Dermis blood vessel endothelial cell (primary cell): ENCODE measurements at places on chromosomes 12 and 14.

- peak; percentile 32 for DNase-seq
Measured at GRCh38 chr12:13941258-13942249, 39.8 kb downstream of the GRIN2B start.

DNA sequence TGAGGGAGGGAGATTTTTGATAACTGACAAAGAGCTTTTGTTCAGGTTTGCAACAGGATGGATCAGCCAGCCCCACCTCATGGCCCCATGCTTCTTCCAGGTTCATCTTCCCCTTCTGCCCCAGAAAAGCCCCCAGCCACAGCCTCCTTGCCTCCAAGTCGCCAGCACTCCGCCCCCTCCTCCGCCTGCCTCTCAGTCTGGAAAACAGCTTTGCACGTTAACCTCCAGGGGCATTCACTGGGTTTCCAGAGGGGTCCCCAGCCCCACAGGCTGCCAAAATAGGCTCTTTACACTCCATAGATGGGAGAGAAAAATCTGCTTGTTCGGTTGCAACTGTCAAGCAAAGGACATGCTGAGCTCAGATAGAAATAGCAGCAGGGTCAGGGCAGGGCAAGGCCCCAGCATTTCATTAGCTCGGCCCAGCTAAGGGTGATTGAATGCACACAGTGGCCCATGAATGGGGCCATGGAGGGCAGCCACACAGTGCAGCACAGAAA lies 253.6 kb downstream of the ZFP36L1 start:
- no peak for DNase-seq

DNA sequence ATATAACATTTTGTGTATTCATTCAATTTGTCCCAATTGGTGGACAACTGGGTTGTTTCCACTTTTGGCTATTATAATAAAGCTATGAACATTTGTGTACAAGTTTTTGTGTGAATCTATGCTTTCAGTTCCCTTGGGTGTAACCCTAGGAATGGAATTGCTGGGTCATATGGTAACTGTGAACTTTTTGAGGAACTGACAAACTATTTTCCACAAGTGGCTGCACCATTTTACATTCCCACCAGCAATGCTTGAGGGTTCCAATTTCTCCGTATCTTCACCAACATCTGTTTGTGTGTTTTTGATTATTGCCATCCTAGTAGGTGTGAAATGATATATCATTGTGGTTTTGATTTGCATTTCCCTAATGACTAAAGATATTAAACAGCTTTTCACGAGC lies 13.0 kb downstream of the LPCAT3 start:
- no peak for DNase-seq

DNA sequence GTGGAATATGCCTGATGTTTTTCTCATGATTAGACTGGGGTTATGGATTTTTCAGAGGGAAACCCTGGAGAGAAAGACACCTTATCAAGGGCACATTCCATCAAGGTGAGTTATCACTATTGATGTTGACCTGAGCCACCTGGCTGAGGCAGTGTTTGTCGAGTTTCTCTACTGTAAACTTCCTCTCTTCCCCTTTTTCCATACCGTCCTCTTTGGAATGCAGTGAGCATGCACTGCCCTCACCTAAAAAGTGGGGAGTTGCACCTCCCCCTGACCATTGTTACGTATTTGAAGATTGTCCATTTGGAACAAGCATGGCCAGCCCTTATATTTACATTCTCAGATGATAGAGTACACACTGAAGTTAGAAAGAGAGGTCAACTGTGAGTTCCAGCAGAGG lies 53.9 kb upstream of the PWP1 start:
- DNase-seq = no peak

- no peak for DNase-seq
Measured at GRCh38 chr12:58419905-58420304, 478.5 kb downstream of the ATP23 start.

- no peak for DNase-seq
Measured at GRCh38 chr14:65346895-65347294, 65.6 kb upstream of the FUT8 start.

GRCh38 chr12:128784030-128784760 lies 39.6 kb downstream of the SLC15A4 start:
- no peak for DNase-seq

DNA sequence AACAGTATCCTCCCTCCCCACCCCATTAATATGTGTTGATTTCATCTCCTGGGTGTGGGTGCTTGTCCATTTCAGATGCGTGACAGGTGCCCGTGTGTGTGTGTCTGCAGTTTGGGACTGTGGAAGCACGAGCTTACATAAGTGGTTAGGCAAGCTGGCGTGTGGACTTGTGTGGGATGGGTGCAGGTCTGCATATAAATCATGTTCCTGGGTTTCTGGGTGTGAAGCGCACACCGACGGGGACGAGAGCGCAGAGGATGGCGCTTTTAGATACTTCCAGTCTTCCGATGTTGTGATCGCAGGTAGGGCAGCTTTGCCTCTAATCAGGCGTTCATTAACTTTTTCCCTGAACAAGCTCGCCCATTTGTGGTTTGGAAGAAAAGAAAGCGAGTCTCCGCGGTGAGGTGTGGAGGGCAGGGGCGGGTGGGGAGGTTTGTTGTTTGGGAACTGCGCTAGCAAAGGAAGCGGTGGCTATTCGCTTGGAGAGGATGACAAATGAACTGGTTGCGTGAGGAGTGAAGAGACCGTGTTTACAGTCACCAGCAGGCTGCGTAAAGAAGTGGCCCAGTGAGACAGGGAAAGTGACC lies 865 bp downstream of the RGS6 start:
- DNase-seq = no peak

- no peak for DNase-seq
Measured at GRCh38 chr12:128551266-128551665, 272.5 kb downstream of the SLC15A4 start.

GRCh38 chr14:21668377-21668776 lies 5.2 kb downstream of the OR4E1 start:
- DNase-seq = peak; percentile 68

- DNase-seq = no peak
Measured at GRCh38 chr12:90030726-90031125, 322.1 kb upstream of the ATP2B1 start.

DNA sequence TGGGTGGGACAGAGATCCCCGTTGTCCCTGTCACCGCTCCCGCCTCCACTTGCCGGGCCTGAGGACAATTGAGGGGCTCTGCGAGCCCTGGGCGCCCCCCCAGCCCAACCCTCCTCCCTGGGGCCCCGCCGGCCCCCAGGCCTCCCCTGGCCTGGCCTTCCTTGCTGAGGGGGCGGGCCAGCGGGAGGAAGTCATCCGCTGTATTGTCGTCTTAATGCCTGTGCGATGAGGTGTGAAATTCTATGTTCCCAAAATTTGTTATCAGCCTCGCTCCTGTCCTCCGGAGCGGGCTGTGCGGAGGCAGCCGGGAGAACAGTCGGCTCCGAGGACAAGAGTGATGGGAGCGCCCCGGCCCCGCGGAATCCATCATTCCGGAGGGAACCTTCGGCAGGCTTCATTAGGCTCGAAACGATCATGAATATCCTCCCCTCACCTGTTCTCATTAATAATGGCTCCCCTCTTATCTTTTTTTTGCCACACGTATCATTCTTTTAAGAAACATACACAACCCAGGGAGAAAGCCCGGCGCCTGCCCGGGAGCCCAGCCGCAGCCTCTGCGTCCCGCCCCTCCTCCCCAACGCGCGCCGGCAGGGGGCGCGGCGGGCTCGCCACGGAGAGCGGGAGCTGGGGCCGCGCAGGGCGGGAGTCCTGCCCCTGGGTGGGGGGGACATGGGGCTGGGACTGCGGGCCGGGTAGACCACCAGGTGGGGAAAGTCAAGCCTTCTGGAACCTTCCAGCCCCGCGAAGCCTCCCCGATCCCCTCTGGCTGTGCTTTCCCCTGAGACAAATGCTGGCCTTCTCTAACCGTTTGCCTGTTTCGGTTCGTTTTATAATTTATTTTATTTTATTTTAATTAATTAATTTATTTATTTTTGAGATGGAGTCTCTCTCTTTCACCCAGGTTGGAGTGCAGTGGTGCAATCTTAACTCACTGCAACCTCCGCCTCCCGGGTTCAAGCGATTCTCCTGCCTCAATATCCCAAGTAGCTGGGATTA lies 17.1 kb upstream of the DLK1 start:
- peak; percentile 60 for DNase-seq

DNA sequence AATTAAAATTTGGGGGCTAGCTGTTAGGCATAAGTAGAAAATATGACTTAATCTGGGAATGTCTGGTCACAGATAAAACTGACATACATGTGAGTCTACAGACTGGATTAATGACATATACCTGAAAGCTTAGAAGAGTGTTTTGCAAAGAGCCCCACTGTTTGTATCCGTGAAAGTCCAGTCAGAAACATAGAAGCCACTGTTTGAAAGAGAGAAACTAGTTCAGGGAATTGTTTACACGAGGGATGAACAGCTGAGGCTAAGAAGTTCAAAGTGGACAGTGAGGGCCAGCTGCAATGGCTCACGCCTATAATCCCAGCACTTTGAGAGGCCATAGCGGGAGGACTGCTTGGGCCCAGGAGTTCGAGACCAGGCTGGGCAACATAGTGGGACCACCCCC lies 36.2 kb upstream of the SGPP1 start:
- no peak for DNase-seq

DNA sequence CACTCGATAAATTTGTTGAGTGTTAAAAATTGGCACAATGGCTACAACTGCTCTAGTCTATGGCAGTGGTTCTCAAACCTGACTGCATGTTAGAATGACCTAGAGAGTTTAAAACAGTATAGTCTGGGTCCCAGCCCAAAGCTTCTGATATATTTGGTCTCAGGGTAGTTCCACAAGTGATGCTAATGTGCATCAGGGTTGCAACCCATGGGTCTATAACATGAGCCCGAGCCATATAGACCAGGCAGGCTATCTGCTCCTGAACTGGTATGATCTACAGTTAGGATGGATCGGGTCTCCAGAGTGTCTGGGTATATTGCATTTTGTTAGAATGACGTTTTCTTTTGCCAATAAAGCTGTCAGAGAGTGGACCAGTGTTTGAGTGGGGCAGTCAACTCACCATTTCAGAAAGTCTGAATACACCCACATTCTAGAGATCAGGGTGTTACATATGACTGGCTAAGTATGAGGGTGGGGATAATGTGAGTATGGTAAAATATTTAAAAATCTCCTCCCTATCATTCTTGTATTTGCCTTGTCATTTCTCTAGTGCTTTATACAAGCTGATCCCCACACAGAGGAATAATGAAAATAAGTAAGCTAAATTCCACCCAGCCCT lies 80.9 kb downstream of the FRMD6 start:
- DNase-seq = no peak

- no peak for DNase-seq
Measured at GRCh38 chr12:116366824-116367223, 89.3 kb upstream of the MED13L start.

GRCh38 chr12:53560351-53560750 lies 53.1 kb upstream of the NPFF start:
- DNase-seq = peak; percentile 67

DNA sequence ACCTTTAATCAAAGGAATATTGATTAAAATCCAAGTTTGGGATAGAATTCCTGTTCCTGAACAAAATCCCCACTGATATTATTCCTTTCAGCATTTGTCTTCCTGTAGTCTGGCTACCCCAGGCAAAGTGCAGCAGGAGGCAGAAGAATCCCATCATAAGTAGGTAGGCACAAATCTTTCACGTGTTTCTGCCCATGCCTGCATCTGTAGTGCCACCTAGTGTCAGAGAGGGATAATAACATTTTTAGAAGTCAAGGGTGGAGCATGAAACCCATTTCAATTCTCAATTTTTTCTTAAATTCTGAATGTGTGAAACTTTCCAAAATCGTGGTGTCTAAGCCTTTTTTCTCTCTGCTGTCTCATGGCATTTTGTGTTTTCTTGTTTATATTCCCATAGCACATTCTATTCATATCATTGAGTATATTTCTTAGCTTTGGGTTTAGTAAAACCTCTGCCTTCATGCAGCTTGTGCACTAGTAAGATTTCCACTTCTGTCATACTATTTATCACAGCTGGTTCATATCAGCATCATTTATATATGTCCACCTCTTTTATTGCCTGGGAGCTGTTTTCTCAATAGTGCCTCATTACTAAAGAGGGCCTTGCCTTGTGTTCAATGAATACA lies 47.8 kb upstream of the RERG start:
- peak; percentile 80 for DNase-seq

DNA sequence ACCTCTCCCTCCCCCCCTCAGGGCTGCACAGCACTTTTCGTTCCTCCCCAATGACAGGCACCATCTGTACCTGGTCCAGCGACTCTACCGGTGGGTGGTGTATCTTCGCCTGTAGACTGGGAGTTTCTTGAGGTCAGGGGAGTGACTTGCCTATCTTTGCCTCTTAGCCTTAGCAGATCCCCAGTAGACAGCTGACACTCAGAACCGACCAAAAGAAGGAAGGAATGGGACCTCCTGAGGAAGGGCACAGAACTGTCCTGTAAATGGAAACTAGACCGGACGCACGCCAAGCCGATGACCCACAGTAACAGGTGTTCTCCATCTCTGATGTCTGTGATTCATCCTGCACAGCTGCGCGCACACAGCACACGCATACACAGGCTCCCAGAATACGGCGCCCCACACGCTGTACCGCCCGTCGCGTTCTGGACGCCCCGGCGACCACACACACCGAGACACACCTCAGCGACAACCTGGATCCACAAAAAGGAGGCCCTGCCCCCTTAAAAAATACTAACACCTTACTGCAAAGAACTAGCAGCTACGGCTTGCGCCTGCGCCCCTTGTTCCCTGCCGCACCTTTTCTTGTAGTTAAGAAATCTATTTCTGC lies 673 bp upstream of the TTC9 start:
- peak; percentile 29 for DNase-seq

GRCh38 chr12:50111395-50111692 lies 692 bp upstream of the COX14 start:
- no peak for DNase-seq

DNA sequence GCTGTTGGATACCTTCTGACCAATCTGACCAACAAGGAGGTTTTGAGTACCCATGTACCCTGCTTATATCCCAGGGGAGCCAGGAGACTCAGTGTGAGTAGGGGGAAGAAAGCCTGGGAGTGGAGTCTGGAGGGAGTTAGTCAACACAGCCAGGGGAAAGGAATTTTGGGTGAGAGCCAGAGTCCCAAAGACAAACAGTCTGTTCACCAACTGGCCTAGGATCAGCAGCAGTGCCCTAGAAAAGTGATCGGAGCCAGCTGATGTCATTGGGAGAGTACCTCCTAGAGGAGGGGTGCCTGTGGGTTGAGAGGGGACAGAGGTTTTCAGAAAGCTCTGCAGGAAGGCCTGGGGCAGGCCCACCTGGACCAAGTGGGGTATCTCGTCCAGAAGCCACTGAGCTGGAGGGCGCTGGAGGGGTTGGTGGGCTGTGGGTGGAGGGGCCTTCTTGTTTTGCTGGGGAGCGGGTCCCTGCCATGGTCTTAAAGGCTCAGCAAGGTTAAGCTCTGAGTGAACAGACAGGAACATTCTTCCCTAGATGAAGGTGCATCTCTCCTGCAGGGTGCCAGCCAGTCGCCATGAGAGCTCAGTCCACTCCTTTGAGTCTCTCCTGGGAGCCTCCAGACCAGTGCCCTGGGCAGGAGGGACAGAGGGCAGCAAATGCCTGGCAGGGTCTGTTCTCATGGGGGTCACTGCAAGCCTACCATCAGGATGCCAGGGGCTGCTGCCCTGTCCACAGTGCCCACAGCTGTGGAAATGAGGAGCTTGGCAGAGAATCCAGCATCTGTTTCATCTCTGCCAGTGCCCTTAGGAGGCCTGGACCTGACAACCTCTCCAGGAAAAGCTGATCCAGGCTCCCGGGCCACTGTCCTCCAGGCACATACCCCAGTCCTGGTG lies 63.6 kb downstream of the CHGA start:
- peak; percentile 43 for DNase-seq
